NCI-H460 (cell line): ENCODE measurements at places on chromosomes 4 and X.

GRCh38 chr4:159048166-159048886 is 54.6 kb upstream of the RAPGEF2 start:
- peak; percentile 64 for DNase-seq

DNA sequence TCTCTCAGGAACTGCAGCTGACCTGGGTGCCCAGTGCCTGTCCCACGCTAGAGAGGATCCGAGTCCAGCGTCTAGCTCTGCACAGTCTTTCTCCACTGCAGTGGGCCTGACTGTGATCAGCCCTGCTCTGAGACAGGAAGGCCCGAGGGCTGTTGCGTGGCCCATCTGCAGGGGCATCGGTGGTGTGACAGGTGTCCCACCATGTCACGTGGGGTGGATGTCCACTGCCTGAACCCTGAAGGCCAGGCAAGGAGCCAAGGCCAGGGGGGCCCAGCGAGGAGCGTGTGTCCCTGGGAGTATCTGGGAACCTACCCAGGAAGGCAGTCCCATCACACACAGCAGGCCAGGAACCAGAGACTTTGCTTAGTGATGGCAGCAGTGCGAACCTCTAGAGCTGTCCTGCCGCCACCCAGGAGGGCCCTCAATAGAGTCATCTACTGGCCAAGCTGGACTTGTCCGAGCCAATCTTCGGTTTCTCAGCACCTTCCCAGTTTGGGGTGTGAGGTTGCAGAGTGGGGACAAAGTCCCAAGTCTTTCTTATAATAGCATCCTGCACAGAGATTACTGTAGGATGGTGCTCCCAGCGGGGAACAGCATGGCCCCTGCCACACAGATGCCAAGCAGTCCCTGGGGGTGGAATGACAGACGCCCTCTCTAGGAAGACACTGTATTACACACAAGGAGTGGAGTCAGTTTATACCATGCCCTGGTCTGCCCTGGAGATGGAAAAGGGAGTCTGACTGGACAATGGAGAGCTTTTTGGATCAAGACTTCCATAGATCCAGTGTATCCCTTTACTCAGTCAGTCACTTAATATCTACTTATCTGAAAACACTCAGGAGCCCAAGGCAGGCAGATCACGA is 38.3 kb downstream of the DCTD start:
- DNase-seq: no peak

DNA sequence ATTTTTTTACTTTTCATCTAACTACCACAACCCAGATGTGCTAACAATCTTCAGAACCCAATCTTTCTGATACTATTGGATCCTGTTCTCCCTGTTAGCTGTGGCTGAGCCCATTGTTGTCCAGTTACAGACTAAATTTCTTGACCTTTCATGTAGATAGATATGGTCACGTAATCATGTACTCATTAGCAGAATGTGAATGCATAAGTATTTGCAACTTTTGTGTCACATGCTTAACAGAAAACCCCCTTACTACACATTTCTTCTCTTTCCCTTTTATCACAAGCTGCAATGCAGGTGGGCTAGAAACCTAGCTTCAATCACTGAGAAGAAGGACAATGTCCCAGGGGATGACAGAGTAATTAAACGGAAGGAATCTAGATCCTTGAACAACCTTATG is 13.1 kb upstream of the FAM13A start:
- no peak for DNase-seq

- DNase-seq: no peak
Observed at GRCh38 chrX:8684201-8684965, 47.6 kb downstream of the ANOS1 start.
